ENCODE measurements at places on chromosomes 2 and 18.

- no peak for DNase-seq
These were observed 107.0 kb downstream of the BCL2L11 start for GRCh38 chr2:111227716-111228141.

- no peak for DNase-seq
These were observed 357.0 kb upstream of the ID2 start for GRCh38 chr2:8324901-8325300.

DNA sequence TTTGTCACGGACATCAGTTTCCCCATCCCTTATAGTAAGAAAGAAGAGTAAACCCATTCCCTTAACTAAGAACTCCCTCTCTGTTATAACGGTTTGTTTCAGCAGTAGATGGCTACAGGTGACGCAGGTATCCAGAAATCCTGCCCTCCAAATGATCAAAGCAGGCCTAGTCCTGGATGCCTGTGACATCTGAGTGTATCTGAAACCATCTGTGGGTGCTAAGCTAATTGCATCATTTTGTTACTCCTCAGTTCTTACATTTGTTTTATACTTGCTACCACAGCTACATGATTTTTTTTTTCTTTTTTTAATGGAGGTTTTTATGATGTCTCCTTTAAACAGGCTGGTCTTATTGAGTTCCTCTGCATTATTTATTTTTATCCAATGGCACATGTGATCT is 55.1 kb downstream of the AAK1 start:
- no peak for DNase-seq

DNA sequence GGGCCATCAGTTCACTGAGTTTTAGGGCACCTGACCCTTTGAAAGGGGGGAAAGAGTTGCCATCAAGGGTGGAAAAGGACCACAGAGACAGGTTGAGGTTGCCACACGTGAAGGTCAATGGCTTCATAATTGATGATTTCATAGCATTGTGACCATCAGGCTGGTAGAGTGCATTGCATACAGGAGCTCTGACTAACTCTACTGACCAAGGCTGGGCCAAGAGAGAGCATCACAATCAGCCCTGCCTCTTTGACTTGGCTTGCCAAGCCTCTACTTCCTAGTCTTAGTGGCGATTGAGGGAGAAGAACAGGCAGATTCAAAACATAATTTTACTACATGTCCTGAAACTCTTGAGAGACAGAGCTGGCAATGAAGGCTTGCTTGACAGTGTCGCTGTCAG is 5.8 kb upstream of the TNP1 start:
- no peak for DNase-seq

GRCh38 chr2:65530547-65531320 is 98.3 kb upstream of the SPRED2 start:
- no peak for DNase-seq

GRCh38 chr2:84904717-84905174 is 710 bp upstream of the TMSB10 start:
- peak; percentile 67 for DNase-seq

DNA sequence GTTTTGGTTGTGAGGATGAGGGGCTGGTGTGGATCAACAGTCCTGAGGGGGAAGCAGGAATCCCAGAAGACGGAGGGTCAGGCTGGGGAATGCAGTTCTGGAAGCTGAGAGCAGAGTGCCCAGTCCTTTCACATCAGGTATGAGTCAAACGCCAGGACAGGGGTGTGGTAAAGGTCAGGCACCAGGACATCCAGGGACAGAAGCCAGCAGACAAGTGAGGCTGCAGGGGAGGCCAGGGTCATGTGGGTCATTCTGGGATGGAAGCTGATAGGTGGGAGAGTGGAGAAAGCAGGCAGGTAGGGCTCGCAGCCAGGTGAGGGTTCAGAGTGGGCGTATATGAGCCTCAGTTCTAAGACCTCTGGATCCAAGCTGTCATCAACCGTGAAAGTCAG is 12.8 kb upstream of the GNLY start:
- DNase-seq: no peak

DNA sequence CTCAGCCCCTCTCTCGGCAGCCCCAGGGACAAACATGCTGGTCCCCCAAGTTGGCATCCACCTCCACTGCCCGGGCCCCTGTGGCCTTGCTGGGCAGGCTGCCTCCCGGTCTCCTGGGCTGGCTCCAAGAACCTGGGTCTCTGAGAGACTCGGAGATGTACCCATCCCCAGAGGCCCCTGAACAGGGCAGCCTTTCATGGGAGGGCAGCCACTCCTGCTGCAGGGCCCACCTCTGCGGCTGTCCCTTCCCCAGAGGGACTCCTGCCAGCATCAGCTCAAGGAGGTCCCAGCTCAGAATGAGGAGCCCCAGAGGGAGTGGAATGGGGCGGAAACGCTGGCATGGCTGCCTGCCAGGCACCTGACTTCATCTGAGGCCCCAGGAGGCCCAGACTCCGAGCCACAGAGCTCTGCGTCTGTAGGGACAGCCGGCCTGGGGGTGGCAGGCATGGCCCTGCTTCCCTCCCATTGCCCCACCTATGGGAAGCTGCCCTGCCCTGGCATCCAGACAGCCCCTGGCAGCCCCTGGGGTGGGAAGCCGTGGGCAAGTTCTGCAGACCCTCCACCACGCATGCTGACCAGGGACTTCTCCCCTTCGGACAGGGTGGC is 857 bp upstream of the CROCC2 start:
- DNase-seq: no peak

DNA sequence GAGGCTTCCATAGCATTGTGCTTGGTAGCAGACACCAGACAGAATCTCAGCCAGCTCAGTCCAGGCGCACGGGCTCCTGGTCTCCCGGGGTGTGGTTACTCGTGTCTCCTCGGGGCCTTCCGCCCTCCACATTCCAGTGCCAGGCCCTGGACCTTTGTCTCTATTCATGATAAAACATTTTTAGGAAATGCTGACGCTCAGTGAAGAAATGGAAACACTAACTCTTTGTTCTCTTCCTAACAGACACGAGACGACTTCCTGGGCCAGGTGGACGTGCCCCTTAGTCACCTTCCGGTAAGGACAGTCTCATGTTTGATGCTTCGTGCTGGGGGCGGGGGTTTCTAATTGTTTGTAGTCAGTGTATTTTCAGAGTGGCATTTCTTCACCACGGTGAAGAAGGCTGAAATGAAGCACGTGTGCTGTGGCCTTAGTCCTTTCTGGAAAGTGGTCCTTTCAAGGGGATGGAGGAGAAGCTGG is 271.8 kb downstream of the NEDD4L start:
- DNase-seq: no peak

GRCh38 chr2:130252880-130253645 is 54.8 kb upstream of the TUBA3E start:
- DNase-seq: peak; percentile 82

GRCh38 chr2:207483477-207483876 is 46.3 kb upstream of the CREB1 start:
- DNase-seq: no peak

- DNase-seq: peak; percentile 96
These were observed 1.2 kb downstream of the RTKN start for GRCh38 chr2:74440378-74441169.

All from WERI-Rb-1 (cell line).